NCI-H1105 treated with DMSO at 0.1 percent for 48 hours (cell line): ENCODE measurements at places on chromosomes 16 and 17.

DNA sequence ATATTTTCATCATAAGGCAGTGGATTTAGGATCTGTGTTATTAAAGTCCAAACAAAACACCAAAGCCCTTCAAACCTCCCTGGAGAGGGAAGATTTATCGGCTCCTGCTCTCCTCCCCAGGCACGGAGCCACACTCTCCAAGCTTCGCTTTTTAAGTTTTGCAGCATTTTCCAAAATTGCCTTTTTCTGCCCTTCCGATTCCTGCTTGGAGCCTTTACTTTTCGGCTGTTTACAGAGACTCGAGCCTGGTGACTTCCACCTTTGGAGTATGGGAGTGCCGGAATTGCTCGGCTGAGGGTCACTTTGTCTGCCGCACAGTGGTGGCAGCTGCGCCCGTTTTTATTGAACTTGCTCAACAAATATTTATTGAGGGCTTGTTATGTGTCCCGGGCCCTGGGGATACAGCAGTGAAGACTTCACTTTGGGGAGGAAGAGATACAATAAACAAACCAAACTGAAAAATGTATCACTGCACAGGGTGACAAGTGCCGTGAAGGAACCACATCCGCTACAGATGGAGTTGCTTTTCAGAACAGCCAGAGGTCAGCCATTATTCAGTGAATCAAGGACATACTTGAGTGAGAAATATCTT lies 185.5 kb downstream of the NTN1 start:
- no peak for DNase-seq

- no peak for DNase-seq
Measured at GRCh38 chr16:13660807-13661206, 259.1 kb upstream of the ERCC4 start.

DNA sequence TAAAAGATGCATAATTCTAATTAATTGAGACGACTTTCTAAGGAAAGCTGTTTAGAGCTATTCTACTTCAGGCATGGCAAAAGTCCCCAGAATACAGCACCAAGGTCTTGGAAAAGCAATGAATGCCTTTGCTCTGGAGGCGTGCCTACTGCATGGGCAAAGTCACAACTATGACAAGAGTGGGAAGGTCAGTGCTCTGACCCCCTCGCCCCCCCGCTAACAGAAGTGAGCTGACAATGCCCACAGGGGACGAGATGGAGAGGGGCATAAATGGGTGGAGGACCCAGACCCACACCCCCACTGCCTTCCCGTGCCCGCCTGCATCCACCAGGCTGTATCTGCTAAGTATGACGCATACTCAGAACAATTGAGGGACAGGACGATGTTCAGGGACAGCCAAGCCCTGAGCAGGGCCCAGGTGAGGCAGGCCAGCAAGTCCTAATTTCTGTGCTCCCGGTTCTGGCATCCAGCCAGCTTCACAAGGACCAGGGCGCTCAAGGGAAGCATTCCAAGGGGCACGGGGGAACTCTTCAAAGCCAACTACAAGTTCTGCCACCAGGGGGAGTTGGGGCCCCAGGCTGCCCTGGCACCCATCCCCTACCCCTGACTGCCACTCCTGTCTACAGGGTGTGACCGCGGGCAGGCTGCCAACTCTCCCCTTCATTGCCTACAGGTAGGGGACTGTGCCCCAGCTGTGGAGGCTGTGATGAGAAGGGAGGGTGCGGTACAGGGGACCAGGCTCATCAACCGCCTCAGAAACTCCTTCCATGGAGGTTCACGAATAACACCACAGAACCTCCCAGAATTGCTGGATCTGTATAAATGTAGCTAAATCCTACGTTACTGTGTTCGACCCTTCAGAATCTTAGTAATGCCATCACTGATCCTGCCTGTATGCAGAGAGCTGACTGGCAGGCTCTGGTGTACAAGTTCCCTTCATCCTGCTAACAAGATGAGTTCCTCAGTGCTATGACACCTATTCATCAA lies 20.8 kb downstream of the NPRL3 start:
- peak; percentile 76 for DNase-seq

DNA sequence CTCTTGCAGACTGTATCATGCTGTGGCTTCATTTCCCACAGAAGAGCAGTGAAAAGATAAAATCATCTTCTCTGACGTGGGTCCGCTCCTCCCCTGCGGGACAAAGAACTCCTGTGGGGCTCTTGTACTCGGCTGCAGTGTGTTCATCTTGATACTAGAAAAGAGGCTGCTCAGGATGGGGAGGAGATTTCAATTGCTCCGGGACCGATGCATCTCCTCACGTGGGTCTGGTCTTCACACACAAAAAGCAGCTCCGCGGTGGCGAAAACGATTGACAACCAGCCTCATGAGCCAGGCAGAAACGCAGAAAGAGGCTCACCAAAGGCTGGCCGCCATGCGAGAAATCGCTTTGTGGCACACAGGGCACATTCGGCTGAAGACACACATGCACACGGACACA lies 14.4 kb upstream of the KCNJ18 start:
- no peak for DNase-seq

DNA sequence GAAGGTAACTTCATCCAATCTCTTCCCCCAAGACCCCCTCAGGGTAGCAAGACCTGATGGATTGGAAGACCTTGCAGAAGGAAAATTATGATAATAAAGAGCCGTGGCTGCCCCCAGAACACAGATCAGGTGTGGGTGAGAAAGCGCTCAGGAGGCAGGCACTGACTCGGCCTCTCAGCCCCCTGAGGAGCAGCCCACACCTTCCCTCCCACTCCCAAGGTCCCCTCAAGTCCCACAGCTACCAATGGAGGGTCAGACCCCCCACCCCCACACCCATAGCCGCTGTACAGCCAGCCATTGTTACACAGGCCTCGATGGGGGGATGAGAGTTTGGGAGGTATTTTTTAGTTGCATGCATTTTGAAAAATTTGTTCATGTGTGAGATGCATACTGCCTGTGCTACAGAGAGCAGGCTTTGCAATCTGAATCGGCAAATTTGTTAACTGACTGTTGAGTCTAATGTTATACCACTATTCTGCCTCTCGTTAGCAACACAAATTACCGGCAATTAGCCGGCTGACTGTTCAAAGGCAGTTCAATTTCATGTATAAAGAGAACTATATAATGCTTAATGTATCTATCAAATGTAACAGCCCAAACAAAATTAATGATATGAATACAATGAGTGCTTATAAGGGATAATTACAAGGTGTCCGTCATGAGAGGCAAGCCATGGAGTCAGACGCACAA lies 211.7 kb downstream of the C16orf78 start:
- peak; percentile 92 for DNase-seq

- no peak for DNase-seq
Measured at GRCh38 chr16:80277182-80277581, 263.6 kb upstream of the DYNLRB2 start.

- no peak for DNase-seq
Measured at GRCh38 chr16:62711797-62712196, 675.6 kb upstream of the CDH8 start.

DNA sequence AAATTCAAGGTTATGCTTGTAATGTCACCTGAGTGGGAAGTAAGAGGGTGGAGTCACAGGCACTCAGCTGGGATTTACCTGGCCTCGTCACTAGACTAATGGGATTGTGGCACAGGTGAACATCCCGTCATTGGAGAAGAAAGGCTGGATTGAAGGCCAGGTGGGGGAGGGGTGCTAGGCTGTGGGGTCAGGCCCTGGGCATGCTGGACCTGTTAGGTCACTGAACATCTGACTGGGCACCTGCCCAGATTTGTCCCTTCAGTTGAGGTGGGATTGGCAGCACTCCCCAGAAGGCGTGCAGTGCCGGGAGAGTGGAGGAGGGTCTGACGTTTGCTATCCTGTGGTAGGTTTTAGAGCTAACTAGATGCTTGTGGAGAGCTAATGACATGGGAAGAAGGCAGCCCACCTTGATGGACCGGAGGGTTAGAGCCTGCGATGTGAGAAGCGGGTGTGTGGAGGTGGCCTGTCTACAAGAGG lies 161.5 kb upstream of the ZNF267 start:
- no peak for DNase-seq
